Suprapubic skin (tissue), 4 donors: ENCODE measurements at places on chromosomes 6 and 20. TPM values are rescaled to one million over a fixed set of nuclear protein-coding genes. Genes with fewer than 3 reads are reported as not detected.

- no peak for DNase-seq
These were observed 121.0 kb downstream of the JARID2 start for GRCh38 chr6:15366879-15367278.

GRCh38 chr20:25864326-25864962, 167.8 kb upstream of the ZNF337 start:
- no peak for DNase-seq

- no peak for DNase-seq
These were observed 50.8 kb upstream of the TGM3 start for GRCh38 chr20:2244993-2245392.

- DNase-seq, result no peak
These were observed 103.2 kb downstream of the FBXO5 start for GRCh38 chr6:152879681-152880080.

- no peak for DNase-seq
These were observed 75.9 kb upstream of the HDDC2 start for GRCh38 chr6:125377621-125378020.

- DNase-seq, result no peak
These were observed 2.3 kb downstream of the GNAS start for GRCh38 chr20:58854638-58855471.

DNA sequence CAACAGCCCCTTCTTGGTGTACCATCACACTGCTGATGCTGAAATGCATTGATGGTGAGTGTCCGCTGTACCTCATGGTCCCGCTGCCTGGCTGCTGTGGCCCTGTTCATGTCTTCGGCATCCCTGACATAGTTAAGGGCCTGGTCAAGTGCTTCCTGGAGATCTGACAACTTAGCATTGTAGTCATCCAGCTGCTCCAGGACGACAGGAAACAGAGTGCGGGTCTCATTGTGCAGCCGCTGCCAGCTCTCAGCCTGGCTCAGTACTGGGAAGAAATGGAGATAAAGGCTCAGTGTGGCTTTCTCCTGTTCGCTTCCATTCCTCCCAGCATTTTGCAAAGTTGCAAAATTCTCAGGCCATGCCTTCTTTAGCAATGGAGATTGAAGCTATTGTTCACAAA, 81.8 kb downstream of the LAMA4 start:
- DNase-seq, result no peak

GRCh38 chr20:41276317-41276751, 41.2 kb downstream of the ZHX3 start:
- no peak for DNase-seq

DNA sequence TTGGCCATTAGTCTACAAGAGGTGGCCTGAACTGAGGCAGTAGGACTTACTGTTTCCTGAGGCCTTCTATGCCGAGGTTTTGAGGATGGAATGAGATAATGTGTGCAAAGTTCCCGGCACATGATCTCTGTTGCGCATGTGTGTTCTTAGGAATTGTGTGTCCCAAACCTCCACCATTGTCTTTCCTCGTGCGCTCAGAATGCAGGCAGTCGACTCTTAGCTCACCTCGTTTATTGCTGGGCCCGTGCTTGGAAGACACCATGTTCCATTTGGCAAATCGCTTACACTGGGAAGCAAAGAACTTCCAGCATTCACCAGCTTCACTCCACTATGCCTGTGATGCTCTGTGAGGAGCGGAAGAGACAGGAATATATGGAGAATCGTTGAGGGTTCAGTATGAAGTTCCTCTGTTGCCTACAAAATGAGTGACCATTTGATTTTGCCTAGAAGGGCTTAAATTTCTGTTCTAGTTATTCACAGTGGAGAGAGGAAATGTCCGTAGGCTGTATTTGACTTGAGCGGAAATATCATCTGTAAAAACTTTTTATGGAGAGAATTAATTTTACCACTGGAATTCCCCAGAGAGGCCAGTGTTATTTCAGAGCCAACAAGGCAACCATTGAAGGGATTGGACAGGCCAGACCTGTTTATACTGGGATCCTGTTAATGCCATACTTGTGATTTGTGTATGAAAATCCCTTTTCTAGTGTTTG, 75.7 kb upstream of the CLDN20 start:
- no peak for DNase-seq

GRCh38 chr20:44614525-44614924, 32.1 kb downstream of the PKIG start:
- DNase-seq, result no peak

DNA sequence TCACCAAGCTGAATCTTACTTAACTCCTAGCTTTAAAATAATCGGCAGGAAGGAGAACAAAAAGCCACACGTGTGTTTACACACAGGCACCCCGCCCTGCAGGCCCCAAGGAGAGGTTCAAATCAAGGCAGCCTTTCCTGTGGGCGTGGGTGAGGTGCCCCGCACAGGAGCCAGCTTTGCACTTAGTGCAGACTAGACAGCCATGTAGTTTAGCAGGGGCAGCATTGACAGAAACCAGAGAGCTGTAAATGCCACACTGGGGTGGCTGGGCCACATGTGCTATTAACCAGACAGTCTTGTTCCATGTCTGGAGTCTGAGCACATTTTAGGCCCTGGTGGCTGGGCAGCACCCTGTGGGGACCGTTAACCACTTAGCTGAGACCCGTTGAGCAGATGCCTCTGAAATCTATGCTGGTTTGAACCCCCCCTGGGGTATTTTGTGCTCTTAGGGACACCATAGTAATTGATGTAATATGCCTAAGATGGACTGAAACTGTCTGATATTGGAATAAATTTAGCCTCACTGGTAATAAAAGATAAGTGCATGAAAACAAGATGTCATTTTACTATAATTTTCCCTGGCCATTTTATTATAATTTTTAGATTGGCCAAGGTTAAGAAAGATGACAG, 106.4 kb upstream of the KCNG1 start:
- no peak for DNase-seq

Gene FOXP4
- 8.1 TPM for total RNA-seq

Gene NKX2-2
- total RNA-seq, result not detected

Gene SLC17A4
- total RNA-seq, result not detected

Gene SCRT2
- total RNA-seq, result not detected

Gene TREML2
- not detected for total RNA-seq
